ENCODE measurements at places on chromosomes 2 and 18.
A peak's percentile ranks its signal among the peaks of the same experiment; 100 is the strongest.

- no peak for DNase-seq
Measured at GRCh38 chr18:55086906-55087305, 127.6 kb upstream of the CCDC68 start.

DNA sequence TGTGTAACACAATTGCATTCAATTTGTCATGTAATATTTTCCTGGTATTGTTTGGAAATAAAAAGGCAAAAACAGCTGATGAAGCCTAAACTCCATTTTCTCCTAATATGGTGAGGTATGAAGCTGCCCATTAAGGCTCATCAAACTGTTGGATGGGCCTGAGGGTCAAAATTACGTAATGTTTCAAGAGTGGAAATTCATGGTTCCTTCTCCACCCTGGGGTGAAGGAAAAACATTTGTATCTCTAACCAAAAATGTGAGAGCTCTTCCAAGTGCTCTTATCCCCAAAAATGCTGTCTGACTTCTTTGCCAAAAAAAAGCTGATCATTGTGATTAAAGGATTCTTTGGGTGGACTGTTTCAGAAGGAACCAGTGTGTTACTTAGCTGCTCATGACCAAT lies 91.8 kb downstream of the ARHGAP28 start:
- no peak for DNase-seq

DNA sequence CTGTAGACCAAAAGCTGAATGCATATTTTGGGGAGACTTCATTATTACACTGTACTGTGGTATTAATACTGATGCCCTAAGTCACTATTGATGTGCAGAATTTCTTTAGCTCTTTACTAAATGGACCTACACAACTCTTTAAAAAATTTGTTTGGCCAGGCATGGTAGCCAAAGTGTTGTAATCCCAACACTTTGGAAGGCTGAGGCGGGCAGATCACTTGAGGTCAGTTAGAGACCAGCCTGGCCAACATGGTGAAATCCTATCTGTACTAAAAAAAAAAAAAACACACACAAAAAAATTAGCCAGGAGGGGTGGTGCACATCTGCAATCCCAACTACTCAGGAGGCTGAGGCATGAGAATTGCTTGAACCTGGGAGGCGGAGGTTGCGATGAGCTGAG lies 6.4 kb downstream of the TMEM182 start:
- no peak for DNase-seq

- DNase-seq: peak; percentile 81
Measured at GRCh38 chr2:170425281-170425751, 247.4 kb downstream of the MYO3B start.

DNA sequence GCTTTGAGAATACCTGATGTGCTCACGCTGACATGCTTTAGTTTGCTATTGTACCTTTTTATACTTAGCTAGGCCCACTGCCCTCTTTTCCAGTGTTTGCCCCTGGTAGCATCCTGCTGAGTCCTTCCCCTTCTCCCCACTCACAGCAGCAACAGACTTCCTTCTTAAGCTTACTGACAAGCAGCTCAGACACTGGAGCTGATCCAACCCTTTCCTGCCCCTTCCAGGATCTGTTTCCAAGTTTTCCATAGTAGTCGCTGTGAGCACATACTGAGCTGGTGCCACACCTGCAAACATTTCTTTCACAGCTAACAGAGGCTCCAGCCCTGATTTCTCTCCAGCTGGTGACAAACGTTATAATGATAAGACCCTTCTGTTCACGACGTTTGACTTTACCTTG lies 991.4 kb upstream of the CELF4 start:
- no peak for DNase-seq

GRCh38 chr2:44906972-44907371 lies 34.5 kb upstream of the SIX3 start:
- DNase-seq: no peak

DNA sequence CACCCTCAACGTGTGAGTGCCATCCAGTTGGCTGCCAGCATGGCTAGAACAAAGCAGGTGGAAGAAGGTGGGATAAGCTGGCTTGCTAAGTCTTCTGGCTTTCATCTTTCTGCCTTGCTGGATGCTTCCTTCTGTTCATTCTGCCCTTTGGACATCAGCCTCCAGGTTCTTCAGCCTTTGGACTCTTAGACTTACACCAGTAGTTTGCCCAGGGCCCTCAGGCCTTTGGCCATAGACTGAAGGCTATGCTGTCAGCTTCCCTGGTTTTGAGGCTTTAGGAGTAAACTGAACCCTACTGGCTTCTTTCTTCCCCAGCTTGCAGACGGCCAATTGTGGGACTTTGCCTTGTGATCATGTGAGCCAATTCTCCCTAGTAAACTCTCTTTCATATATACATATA lies 155.0 kb upstream of the SERTAD2 start:
- no peak for DNase-seq

GRCh38 chr2:157245846-157246764 lies 11.4 kb upstream of the GALNT5 start:
- DNase-seq: peak; percentile 92

- no peak for DNase-seq
Measured at GRCh38 chr2:64922482-64923384, 66.5 kb upstream of the SLC1A4 start.

- peak; percentile 6 for DNase-seq
Measured at GRCh38 chr2:158414538-158414937, 42.0 kb downstream of the CCDC148 start.

DNA sequence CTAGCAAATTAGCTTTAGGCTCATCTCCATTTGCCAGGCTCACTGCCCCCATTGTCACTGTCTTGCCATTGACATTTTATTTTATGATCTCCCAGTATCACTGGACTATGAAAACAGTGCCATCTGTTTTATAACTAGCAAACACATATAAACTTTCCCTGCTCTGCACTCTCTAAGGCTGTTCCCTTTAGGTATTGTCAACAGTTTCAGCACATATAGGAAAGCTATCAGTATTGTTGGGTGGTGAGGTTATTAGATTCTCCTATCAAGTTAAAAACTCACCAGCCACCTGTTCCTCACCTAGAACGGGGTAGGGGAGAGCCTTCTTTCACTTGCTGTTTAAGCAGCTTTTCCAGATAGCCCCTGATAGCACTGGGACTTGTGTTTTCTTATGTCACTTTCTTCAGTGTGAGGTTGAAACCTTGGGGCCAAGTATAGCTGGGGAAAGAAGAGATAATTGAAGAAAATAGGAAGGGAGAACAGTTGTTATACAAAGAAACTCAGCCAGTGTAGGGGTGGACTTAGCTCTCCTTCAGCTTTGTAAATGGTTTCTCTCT lies 32.5 kb downstream of the CFLAR start:
- DNase-seq: no peak

DNA sequence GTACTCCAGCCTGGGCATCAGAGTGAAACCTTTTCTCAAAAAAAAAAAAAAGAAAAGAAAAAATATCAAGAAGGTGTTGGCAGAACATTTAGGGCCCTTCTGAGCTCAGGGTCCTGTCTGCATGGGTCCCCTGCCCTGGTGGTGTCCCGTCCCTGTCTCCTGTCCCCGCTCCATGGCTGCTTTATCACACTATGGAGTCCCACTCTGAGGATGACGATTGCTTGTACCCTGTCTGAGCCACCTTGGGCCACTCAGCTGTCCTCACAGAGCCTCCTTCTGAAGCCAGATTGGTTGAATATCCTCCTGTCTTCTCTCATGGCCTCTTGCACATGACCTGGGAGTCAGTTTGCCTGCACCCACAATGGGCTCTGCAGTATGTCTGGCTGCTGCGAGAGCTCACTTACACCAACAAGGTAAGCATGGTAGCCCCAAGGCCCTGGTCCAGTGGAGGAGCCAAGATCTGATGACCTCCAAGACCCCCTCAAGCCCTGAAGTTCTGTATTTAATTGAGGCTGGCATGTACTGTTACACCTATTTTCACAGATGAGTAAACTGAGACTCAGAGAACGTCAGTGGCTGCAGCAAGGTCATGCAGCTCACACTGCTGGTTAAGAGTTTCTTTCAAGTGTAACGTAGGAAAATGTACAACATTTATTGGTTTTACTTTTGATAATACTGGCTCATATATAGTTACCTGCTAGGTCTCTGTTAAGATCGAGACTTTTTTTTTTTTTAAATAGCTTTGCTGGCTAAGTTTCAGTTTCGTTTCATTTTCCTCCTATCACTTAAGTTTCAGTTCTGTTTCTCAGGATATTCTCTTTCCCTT lies 16.9 kb upstream of the ZCCHC2 start:
- DNase-seq: no peak

GRCh38 chr2:32712870-32713269 lies 85.0 kb downstream of the TTC27 start:
- peak; percentile 54 for DNase-seq

- DNase-seq: no peak
Measured at GRCh38 chr2:69437751-69438154, 518 bp upstream of the NFU1 start.

DNA sequence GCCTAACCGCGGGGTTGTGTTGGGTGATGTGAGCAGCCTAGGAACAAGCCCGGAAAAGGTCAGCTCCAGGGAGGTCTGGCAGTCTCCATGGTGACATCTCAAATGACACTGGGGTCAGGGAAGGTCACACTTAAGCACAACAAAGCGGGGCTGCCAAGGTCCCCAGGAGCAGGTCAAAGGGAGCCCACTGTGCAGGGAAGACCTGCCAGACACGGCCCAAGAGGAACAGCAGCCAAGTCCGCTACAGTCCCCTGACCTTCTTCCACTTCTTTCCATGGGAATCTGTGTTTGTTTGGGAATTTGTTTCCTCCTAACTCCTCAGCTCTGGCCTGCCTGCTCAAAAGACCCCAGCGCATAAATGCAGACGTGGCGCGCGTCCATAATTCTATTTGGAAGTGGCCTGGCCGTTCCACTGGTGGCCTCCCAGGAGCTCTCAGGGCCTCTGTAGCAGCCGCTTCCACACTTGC lies 232.1 kb upstream of the COPS8 start:
- DNase-seq: no peak

DNA sequence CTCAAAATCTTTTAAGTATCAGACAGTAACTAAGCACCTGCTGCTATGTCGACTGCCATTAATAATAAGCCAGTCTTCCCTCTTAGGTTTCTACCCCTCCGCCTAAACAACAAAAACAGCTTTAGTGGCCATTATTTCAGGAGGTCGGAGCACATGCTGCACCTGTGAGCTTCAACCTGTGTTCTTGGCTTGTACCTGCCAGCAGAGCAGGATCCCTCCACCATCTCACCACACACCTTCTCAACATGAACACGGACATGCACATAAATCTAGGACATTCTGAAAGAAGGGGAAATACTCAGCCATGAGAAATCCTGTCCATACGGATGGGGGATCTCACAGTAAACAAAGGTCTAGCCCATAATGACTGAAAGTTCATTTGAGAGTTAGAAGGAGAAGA lies 3.7 kb downstream of the CYB5A start:
- DNase-seq: no peak

DNA sequence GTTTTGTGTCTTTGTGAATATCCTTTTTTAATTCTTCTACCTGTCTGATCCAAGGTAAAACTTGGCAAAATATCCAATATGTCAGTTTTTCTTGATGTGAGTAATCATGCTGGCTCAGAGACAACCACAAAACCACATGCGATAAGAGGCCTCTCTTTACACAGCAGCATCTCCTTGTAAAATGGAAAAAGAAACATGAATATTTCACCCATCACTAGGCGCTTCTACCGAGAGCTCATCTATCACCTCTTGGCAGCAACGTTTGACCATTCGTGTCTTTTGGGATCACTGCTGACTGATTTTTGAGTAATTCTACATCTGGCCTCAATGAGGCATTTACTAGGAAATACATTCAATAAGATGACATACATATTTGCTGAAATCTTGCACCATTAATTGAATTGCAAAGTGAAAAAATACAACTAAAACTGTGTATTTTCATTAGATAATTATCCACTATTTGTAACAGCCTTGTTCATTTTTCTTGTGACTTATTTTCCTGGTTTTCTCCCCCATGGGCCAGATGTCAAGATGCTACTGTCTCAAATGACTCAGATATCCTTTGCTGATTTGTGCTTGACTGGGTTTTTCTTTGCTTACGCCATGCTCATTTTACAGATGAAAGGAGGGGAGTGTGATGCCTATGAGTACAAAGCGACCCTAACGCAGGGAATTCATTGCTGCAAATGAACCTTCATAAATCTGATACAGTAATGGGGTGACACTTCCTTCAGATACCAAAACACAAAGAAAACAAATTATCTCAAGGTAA lies 467.5 kb downstream of the FBXO15 start:
- DNase-seq: peak; percentile 48

DNA sequence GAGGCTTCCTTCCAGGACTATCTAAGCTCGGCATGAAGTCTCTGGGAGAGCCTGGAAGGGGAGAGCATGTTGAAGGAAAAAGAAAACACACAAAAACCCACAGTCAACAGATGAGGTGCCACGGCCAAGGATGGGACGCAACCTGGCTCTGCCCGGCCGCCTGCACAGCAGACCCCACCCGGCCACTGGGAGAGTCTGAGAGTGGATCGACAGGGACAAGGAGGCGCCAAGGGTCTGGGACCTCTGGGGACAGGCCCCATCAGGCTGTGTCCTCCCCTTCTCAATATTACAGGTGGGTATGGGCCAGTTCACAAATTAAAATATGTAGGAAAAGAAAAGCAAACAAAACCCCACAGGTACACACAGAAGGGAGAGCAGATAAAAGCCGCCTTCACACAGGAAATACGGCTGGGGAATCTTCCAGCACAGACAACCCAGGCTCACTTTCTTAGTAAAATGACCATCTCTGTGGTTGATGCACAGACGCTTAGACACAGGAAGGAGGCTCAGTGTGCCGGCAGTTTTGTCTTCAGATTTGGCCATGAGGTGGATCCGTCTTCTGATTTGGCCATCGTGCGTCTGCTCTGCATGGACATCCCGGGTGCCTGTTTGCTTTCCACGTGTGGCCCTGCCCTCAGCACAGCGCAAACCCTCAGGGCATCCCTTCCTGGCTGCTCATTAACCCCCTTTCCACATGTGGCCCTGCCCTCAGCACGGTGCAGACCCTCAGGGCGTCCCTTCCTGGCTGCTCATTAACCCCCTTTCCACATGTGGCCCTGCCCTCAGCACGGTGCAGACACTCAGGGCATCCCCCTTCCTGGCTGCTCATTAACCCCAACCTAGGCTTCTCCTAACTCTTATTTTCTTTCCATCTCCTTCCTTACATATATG lies 138.4 kb downstream of the EIPR1 start:
- DNase-seq: no peak

DNA sequence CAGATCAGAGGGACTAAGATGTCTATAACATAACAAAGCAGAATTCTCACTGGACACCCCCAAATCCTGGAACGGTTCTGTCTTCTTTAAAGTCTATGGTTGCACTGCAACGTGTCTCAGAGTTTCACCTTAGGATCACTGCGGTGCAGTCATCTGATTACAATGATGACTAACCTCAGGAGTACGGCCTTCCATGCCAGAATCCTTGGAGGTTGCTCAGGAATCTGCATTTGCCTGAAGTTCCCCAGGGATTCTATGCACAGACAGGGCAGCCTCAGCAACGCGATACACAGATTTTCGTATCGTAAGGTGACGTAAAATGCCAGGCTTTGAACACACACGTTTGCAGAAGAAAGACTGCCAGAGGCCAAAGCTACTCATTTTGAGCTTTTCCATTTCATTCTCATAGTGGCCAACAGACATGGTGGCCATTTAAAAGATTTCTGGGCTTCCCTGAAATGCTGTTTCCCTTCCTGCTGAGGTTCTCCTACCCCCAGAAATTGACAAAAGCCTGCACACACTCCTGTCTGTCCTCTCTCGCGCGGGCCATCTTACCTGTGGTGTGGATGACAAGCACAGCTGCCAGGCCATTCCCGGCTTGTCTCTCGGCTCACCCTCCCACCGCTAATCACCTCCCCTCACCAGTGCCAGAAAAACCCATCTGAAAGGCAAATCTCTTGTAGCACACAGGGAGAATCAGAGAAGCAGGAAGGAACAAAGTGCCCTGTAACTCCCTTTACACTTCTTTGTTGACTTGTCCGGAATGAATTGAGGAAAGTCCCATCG lies 148.8 kb downstream of the ACKR3 start:
- DNase-seq: peak; percentile 42

- DNase-seq: no peak
Measured at GRCh38 chr18:58112174-58112573, 68.1 kb downstream of the NEDD4L start.

All from fibroblast of mammary gland (primary cell).